KG1 (cell line): ENCODE measurements at places on chromosomes 12 and 14.

GRCh38 chr14:31788340-31788739, 227.1 kb downstream of the NUBPL start:
- DNase-seq: no peak

DNA sequence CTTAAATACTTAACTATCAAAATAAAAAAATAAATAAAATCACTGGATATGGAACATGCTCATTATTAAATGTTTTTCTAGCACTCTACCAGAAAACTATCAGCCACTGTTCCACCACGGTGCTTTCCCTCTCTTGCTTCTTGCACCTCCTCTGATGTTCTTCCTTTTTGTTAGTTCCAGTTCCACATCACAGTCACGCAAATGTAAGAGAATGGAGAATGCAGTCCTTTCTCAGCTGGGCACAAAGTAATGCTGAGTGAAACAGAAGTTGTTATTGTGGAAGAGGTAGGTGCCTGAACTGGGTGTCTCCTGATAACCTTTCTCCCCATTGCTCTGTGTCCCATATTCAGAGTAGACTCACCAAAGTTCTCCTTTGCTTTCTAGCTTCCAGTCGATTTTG, 1116.9 kb upstream of the TMEM132C start:
- no peak for DNase-seq

DNA sequence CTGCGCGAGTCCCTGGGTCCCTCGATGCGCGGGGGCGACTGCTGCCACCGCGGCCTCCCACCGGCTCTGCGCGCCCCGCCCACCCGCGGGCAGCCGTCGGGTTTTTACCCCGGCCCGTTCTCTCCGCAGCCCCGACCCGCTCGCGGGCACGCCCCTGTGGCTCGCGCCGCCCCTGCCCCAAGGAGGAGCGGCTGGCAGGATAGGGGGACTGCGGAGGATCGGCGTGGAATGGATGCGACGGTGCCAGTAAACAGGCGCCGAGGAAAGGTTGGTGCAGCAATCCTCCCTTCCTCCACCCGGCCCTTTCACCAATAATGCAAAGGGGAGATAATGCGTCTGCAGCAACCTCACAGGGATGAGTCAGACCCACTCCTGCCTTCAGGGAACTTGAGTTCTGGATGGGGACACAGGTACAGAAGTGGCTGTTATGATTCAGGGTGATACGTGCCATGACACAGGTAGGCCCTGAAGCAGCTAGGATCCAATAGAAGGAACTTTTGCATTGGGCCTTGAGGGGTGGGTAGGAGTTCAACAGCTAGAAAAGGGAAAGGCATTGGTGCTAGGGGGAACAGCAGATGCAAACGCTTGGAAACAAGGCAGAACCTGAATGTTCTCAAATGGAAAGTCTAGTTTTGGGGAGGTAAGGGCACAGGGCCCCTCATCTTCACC, 554 bp upstream of the DEGS2 start:
- no peak for DNase-seq

GRCh38 chr14:62071039-62071438, 308.8 kb downstream of the SNAPC1 start:
- DNase-seq: no peak

GRCh38 chr12:93360688-93361087, 17.0 kb upstream of the NUDT4 start:
- no peak for DNase-seq
